NCI-H510A treated with DMSO at 0.1 percent for 48 hours (cell line): ENCODE measurements at places on chromosomes 2 and 18.

DNA sequence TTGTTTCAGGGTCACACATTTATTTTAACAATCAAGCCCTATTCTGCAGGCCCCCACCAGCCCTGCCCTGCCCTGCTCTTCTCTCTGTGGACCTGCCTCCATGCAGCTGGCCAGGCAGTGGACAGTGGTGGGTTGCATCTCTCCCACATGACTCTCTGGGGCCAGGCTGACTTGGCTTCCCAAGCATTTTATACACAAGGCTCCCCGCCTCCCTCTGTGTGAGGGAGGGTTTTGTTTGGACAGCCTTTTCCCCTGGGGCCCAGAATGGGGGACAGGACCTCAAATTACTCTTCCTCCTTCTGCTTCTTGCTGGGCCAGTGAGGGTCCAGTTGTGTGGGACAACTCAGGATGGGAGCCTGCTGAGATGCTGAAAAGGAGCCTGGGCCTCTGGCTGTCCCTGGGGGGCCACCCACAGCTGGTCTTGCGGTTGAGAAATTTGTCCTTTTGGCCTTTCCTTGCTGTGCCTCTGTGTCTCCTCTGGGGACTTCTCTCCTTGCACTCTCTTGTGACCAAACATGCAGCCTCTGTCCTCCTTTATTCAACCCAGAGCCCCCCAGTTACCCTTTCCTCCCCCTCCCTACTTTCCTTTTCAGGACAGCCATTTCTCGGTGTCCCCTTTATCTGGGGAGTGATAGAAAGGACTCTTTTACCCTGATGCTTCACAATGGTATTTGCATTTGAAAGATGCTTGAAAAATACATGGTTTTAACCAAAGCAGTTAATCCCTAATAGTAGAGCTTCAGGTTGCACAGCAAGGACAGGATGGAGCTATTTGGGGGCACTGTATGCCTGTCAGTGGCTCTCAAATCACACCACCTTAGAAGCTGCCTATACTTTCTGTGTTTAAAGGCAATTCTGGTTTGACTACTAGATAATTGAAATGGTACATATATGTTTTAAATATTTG lies 151.1 kb downstream of the FHOD3 start:
- no peak for DNase-seq

DNA sequence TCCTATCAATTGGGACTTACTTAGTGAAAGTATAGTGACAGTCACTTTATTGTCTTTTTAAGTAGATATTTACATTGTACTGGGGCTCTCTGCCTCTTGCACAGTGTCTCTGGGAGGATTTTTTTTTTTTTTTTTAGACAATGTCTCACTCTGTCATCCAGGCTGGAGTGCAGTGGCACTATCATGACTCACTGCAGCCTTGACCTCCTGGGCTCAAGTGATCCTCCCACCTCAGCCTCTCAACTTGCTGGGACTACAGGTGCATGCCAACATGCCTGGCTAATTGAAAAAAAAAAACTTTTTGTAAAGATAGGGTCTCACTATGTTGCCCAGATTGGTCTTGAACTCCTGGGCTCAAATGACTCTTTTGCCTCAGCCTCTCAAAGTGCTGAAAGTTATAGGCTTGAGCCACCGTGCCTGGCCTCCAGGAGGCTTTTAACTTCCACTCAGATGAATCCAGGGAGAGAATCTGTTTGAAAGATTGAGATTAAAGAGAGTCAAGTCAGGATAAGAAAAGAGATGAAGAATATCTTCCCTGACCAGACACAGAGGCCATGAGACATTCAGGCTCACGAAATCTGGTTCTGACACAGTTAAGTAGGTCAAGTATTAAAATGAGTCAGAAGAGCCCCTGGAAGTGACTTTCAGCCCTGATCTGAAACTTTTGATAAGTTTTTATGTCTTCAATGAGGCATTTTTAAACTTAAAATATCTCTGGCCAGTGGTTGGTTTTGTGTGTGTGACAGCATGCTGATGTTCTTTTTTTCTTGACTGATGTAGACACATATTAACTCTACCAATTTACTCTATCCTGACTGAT lies 18.3 kb downstream of the ARHGEF33 start:
- no peak for DNase-seq

DNA sequence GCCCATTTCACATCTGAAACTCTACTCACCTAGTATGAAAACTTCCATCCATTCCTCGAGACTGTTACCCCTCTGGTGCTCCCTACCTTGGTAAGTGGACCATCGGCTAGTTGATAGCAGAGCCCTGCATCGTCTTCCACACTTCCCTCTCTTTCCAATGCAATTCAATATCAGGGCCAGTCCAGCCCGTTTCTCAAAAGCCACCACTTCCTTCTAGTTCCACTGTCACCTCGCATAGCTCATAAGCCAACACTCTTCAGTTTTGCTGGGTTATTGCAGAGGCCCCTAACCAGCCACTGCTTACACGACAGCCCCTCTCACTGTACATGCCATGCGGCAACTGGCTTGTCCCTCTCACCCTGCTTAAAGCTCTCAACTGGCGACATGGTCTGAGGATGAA lies 10.2 kb upstream of the ZNF407 start:
- no peak for DNase-seq

- DNase-seq, result peak; percentile 22
Measured at GRCh38 chr2:161981679-161982250, 92.2 kb downstream of the DPP4 start.

DNA sequence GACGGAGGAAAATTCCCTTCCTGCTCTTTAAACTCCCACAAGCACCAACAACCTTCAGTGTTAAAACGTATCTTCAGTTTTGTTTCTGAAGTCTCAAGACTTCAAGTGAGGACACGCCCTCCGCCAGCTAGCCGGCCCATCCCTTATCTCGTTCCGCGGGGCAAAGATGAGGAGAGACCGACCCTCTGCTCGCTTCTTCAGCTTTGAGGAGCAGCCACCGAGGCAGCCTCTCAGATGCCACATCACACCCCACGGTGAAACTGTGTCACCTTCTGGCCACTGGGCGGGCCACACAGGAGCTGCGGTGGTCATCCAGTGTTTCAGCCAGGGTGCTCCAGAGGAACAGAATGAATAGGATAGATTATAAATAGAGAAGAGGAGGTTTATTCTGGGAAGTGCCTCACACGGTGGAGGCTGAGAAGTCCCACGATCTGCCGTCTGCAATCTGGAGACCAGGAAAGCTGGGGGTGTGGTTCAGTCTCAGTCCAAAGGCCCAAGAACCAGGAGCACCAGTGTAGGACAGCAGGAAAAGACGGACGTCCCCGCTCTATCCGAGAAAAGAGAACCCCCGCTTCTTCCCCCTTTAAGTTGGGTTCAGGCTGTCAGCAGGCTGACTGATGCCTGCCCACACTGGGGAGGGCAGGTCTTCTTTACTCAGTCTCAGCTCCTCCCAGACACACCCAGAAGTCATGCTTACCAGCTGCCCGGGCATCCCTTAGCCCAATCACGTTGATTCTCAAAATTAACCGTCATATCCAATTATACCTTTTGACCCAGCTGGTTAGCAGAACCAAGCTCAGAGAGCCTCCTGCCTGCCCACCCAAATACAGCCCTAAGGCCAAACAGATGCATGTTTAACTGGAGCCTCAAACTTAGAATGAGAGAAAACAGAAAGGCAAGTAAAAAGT lies 399.7 kb upstream of the ID2 start:
- DNase-seq, result no peak

GRCh38 chr18:5972298-5972697 lies 77.0 kb upstream of the TMEM200C start:
- no peak for DNase-seq

- no peak for DNase-seq
Measured at GRCh38 chr2:180122874-180123273, 115.8 kb upstream of the CWC22 start.

GRCh38 chr2:228866781-228867180 lies 404.3 kb downstream of the PID1 start:
- no peak for DNase-seq

DNA sequence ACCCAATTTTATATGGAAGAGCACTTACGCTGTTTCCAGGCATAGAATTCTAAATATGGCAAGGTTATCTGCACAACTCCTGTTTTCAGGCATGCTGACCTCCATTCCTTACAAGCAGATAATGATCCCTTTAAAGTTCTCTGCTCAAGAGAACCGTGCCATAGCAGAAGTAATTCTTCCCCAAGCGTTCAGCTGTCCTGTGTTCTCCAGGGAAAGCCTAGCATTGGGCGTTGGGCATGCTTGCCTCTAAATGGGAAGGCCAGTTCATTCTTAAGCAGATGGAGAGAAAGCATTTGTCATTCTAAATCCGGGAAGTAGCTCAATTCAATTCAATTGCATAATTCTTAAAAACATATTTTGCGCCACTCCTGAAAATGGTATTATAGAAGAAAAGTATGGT lies 55.7 kb upstream of the EML4 start:
- DNase-seq, result no peak

GRCh38 chr2:177676636-177677035 lies 284.1 kb downstream of the AGPS start:
- no peak for DNase-seq

DNA sequence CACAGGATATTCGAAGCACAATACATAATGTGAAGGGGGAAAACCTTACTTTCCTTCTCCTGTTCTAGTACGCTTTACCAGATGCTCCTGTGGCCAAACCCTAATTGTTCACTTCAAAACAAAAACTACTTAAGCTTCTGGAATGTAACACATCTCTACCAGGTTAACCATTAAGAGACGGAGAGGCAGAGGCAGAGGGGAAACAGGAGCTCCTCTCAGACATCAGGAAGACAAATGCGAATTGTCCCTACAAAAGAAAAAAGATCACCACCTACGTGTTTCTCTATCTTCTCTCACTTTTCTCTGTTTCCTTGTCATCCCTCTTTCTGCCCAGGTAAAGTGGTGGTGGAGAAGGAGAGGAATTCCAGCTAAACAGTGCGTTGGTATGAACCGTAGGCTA lies 266.8 kb downstream of the NRXN1 start:
- no peak for DNase-seq

- DNase-seq, result peak; percentile 53
Measured at GRCh38 chr18:42644729-42645131, 470.8 kb downstream of the RIT2 start.

DNA sequence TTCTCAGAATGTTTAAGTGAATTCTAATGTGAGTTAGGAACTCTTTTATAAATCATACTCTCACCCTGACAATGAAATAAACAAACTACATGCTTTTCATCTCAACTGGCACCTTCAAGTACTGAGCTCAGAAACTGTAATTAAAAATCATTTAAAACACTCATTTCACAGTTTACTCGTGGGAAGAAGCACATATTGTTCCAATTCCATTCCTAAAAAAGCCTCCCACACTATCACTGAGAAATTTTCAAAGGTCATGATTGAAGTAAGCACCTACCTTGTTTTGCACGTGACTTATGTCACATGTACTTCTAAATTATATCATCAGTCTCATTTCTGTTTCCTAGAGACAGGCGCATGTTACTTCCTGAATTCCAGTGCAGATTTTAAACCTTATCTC lies 678.1 kb upstream of the SLC8A1 start:
- DNase-seq, result no peak

- DNase-seq, result no peak
Measured at GRCh38 chr2:232053777-232054176, 92.3 kb downstream of the DIS3L2 start.

GRCh38 chr2:113720167-113720566 lies 36.3 kb downstream of the SLC35F5 start:
- DNase-seq, result no peak

- no peak for DNase-seq
Measured at GRCh38 chr18:56831988-56832387, 180.8 kb downstream of the WDR7 start.

- DNase-seq, result no peak
Measured at GRCh38 chr2:6947929-6948676, 30.9 kb downstream of the RNF144A start.

- no peak for DNase-seq
Measured at GRCh38 chr2:11305338-11305737, 39.1 kb downstream of the ROCK2 start.

- DNase-seq, result no peak
Measured at GRCh38 chr2:28339516-28340175, 53.0 kb upstream of the FOSL2 start.

DNA sequence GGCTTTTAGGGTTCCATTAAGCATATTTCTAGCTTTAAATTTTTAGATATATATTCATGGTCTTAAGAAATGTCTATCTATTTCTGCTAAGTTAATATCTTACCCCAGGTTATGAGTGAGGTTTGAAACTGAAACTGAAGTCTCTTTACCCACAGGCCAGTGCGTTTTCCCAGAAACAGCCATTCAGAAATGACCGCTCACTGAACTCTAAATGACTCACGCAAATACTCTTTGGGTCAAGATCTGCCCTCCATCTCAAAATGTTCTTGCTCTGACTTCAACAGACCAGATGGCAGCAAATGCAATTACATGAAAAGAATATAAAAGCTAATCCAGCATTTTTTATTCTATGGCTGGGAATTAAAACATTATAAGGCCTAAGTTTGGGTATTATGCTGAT lies 315.2 kb downstream of the TDRD15 start:
- no peak for DNase-seq

DNA sequence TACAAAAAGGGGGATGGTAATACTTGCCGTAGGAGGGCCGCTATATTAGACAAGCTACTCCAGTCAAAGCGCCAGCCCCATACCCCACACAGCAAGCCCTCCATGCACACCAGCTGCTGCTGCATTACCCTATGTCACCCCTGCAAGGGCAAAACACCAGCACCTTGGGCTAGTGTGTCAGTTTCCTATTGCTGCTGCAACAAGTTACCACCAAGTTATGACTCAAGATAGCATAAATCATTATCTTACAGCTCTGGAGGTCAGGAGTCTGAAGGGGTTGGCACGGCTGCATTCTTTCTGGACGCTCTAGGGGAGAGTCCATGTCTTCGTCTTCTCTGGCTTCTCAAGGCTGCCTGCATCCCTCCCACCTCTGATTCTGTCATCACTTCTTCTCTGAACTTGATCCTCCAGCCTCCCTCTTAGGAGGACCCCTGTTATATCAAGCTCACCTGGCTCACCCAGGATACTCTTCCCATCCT lies 88.6 kb upstream of the ACAA2 start:
- no peak for DNase-seq

- DNase-seq, result peak; percentile 33
Measured at GRCh38 chr2:168559187-168559586, 103.1 kb downstream of the CERS6 start.

GRCh38 chr2:23388756-23389514 lies 4.0 kb downstream of the KLHL29 start:
- no peak for DNase-seq

- DNase-seq, result peak; percentile 91
Measured at GRCh38 chr18:32730068-32730467, 42.8 kb downstream of the KLHL14 start.

DNA sequence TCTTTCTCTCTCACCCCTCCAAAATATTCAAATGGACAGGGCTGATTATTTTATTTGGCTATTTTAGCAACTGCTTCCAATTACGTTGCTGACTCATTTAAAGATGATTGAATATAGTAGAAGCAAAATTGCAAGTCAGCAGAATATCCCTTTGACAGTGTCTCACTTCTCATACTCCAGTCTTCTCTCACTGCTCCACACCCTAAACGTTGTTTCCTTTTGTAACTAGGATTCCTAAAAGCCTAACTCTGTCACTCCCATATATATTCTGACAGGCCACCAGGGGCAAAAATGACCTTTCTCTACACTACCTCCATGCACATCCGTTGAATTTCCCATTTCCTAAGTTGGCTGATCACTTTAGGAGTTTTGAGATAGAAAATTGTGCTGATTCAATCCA lies 351.1 kb downstream of the RND3 start:
- no peak for DNase-seq
